Stimulated activated CD4-positive, alpha-beta T cell treated with anti-CD3 and anti-CD28 coated beads, TNF-alpha, amount 100 ng/mL, for 1 hour (primary cell): ENCODE measurements at places on chromosomes 6 and 20.

GRCh38 chr6:128519132-128519930, 1.1 kb downstream of the PTPRK start:
- no peak for DNase-seq

DNA sequence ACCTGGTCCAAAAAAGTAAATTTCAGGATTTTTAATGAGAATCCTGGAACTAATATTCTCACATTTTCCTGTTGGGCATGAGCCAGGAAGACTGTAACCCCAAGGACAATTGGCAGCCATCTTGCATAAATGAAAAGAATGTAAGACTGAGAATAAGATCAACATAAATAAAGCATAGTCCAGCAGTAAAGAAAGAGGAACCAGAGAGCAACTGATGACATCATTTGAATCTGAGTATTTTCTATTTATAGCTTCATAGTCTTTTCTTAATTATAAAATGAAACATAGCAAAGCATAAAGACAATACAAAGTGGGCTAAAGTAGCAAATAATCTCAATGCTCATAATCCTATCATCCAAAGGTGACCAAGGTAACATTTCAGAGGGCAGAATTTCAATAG, 26.6 kb upstream of the FBXL4 start:
- no peak for DNase-seq

DNA sequence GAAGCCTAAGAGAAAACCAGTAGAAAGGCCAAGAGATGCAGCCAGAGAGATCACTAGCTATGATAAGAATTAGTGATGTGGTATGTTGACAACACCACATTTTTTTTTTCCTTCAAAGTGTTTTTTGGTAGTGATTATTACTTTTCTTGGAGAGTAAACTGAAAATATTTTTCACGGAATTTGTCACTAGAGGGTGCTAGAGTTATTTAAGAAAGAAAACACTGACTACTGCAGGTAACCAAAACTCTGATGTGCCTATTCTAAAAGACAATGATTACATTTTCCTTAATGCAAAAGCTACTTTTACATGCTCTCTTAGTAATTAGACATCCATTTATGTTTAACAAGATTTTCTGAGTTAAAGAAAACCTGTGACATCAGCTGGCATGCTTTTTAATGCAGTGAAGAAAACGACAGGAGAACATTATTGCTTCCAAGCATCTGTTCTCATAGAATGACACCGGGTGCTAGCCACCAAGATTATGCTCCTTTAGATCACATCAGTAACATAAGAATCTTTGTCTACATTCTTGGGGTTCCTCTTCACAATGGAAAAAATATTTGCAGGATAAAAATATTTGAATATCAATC, 28.8 kb downstream of the RWDD2A start:
- no peak for DNase-seq

GRCh38 chr6:32807020-32807580, 9.7 kb downstream of the HLA-DOB start:
- DNase-seq, result no peak

DNA sequence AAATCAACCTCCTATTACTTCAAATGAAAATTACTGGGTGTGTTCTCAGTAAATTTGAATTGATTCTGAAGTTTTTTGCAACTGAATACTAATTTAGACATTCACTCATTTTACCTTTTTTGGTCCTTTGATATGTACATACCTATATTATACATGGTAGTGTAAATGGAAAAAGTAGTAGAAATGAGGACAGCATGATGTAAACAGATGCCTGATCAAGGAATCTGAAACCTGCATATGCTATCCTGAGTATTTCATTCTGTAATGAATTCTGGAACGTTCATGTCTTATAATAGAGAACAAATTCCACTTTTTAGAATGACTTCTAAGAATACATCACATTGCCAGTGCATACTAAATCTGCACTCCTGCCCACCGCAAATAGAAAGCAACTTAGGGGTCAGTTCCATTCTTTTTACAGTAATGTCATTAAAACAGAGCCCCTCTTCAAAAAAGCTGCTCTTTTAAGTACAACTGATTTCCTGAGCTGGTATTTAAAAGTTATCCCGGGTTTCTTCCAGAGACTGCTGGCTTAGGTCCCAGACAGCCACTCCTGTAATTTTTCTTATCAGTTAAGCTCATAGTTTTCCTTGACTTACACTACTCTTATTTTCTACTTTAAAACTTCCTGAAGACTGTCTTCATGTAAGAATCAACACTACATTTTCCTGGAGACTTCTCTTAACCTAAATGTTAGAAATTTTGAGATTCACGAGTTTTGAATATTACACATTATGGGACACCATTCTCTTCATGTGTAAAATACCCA, 48.4 kb downstream of the MAP3K7 start:
- DNase-seq, result no peak

DNA sequence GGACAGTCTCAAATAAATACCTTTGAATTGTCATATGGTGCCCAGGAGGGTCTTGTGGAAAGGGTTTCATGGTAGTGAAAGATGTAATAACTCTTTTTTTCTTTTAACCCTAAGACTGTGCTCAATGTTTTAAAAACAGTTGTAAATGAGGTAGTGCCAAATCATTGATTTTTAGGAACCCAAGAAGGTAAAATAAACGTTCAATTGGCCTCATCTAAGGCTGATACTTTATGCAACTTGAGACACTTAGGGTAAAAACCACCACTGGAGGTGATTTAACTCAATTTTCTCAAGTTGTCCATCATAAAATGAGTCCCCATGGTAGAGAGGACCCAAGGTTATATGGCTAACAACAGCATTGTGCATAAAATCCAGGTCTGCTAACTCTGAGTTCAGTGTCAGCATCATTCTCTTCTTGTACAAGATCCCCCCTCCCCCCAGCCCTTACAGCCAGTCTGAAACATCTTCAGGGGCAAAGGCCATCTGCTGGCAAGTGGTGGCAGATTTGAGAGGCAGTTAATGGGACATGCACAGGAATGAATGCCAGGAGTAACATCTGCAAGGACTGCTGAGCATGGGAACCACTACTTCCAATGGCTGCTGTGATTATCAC, 244.4 kb downstream of the GMPR start:
- DNase-seq, result no peak

DNA sequence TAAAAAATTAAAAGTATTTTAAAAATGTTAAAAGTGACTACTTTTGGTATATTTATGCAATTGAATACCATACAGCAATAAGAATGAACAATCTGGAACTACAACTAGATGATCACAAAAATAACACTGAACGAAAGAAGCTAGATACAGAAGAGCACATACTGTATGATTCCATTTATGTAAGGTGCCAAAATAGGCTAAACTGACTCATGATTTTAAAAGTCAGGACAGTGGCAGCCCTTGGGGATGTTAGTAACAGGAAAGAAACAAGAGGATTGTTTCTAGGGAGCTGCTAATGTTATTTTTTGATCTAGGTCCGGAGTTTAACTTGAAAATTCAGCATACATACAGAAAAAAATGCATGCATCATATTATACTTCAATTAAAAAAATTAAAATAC, 42.3 kb downstream of the KIF13A start:
- no peak for DNase-seq

- DNase-seq, result no peak
These were observed 579 bp downstream of the LRFN2 start for GRCh38 chr6:40586369-40587201.

GRCh38 chr6:27873021-27873940, 38.9 kb downstream of the OR2B2 start:
- no peak for DNase-seq

DNA sequence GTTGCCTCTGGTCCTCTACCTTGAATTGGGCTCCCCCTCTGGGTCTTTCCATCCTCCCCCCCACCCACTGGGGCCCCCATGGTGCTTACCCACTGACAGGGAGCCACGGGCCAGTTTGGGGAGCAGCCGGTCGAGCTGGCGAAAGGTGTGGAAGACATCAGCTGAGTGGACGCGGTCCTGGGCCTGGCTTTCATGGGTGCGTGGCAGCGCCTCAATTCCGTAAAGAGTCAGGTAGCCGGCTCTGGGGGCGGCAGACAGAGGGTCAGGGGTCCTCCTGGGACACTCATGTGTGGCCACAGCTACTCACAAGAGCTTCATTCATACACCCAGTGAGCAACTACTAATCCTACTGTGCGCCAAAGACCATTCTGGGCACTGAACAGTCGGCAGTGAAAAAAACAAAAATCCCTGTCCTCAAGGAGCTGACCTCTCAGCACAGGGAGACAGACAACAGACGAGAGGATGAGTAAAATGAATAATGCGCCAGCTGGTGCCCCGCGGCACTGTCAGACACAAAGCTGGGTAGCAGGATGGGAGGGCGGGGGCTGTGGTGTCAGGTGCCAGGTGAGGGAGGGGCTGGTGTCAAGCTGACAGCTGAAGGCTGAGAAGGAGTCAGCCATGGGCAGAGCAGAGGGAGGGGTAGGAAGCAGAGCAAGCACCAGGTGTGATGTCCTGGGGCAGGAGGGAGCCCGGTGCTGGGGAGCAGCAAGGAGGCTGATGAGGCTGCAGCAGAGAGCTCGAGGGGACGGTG, 28.3 kb downstream of the PTGIS start:
- no peak for DNase-seq

DNA sequence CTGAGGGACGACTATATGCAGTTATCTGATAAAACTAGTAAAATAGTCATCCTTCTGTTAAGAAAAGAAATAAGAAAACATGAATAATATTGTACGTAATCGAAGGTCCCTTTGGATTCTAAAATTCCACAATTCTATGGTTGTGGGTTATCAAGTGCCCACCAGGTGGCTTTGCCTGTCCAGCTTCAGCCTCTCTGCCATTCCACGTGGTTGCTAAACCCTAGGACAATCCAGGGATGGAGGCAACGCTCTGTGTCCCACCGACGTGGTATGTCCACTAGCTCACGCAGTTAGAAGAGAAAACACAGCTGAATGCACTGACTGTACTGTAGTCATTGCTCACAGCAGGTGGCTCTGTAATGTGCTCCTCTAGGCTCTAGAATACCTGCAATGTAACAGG, 349.3 kb downstream of the FARS2 start:
- DNase-seq, result no peak

DNA sequence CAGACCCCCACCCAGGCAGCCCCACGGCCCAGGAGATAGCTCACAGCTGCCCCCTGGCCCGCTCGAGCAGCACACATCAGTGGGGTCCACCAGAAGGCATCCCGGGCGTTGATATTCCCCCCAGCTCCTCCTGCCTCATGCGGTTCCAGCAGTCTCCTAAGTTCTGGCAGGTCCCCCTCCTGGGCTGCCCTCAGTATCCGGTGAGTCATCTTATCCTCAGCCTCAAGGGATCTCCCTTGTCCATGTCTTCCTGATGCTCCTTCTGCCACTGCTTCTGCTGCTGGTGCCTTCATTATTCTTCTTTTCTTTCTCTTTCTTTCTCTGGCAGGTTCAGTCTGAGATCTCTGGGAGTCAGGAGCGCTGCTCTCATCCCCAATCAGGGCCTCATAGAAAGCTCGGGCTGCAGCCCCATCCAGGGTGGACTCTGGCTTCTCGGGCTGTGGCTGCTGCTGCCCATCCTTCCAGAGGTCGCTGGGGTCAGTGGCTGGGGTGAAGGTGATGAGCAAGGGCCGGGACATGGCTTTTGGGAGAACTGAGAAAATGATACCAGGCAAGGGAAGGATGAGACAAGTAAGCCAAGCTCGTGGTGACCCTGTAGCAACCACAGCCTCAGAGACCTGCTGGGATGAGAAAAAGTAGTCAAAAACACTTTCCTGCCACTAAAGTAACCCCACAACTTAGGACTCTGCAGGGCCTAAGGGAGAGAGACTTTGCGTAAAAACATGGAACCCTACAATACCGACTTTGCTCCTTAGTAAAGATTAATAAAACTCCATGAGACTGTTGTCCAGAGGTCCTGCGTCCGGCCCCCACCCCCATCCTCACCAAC, 622 bp downstream of the GPANK1 start:
- no peak for DNase-seq

- DNase-seq, result no peak
These were observed 16.3 kb downstream of the ZNF133 start for GRCh38 chr20:18304618-18305017.

DNA sequence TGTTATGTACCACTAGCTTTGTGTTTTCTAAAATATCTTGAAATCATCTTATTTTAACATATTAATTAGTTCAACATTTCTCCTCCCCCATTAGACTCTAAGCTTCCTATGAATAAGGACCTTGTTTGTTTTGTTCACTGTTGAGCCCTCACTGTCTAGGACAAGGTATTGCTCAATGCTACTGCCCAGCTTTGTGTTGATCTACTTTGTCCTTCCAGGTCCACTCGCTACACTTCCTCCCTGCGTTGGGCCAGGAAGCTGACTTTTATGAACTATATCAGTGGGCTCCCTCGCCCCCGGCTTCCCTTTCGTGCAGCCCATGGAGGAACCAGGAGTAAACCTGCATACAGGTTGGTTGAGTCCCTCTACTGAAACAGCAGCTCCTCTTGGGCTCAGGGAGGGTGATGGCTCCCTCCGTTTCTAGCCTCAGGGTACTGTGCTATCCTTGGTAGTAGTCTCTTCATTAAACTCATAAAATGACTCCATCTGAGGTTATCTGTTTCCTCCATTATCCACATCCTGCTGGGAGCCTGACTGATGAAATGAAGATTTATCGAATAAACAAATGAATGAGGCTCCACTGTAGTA, 272.5 kb downstream of the CLIC5 start:
- no peak for DNase-seq

- peak; percentile 24 for DNase-seq
These were observed 2.7 kb upstream of the TUBB2A start for GRCh38 chr6:3159805-3160781.

DNA sequence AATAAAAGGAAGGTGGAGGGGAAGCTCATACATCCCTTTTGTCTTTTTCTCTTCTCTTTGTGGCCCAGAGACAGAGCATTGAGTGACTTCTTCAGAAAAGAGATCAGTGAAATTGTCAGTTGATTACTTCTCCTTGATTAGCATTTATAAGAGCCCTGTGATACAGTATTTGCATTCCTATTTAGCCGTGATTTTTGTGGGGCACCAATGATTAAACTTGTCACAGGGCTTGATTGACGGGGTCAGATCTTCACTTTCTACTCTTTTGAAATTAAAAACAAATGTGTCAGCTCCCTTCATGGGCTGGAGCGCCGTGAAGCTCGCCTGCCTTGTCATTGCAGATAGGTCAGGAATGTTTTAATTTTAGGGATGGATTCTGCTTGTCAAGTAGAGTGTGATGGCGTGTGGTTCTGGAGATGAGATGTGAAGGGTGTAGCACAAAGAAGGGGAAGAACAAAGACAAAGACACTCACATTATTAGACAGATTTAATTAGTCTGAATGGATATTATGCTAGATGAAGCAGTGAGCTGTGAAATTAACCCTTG, 166.8 kb downstream of the ZNF217 start:
- no peak for DNase-seq

GRCh38 chr6:69881322-69882151, 15.2 kb downstream of the COL19A1 start:
- no peak for DNase-seq

- DNase-seq, result no peak
These were observed 70.2 kb downstream of the RCAN2 start for GRCh38 chr6:46420921-46421638.
